ENCODE measurements at places on chromosomes 16 and 17.

- no peak for DNase-seq
These were observed 24.2 kb downstream of the SAP30BP start for GRCh38 chr17:75691371-75691791.

DNA sequence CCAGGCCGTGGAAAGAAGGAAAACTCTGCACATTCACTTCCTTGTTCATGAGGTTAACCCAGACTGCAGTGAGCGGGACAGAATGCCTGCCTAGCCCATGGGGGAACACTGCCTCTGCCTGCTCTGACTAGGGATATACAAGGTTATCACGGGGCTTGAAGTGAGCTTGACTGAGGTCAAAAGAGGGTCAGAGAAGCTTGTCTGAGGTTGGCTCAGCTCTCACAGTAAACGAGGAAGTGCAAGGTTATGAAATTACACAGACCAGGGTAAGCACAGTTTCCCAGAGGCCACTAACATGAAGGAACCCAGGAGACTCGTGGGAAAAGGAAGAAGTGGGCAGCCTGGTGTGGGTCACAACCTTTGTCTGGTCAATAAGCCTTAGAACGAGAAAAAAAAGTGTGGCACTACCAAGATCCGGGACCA, 28.7 kb downstream of the HIC1 start:
- DNase-seq, result peak; percentile 83

DNA sequence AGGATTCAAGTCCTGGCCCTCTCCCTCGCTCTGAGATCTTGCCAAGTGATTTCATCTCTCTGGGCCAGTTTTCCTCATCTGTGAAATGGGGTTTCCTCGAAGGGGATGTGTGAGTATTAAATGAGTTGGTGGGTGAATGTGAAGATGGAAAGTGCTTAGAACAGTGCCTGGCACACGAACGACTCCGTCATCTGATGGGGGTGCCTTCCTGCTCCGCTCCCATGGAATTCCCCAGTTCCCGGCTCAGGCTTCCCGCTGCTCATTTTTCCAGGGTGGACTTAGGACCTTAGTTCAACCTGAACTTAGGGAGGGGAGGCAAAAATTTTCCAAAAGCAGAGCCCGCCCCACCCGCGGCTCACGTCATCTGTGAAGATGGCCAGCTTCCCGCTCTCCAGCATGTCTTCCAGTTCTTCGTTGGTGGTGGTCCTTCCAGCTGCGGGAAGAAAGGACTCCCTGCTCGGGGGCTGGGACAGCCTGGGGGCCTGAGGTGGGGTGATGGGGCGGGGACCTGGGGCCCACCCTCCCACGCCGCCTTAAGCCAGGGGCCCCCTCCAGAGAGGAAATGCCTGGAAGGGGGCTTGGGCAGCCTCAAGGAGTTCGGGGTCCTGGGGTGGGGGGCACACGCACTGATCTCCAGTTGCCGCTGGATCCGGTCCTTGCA, 11.4 kb downstream of the HSD3B7 start:
- no peak for DNase-seq

- no peak for DNase-seq
These were observed 59.9 kb downstream of the SEC14L1 start for GRCh38 chr17:77200711-77201110.

- DNase-seq, result no peak
These were observed 23.9 kb upstream of the CLEC18A start for GRCh38 chr16:69927056-69927757.

All from GM12878 (cell line).